ENCODE measurements at places on chromosomes 2 and 18.
A peak's percentile ranks its signal among the peaks of the same experiment; 100 is the strongest.

- no peak for DNase-seq
Observed at GRCh38 chr2:197498937-197499593, 575 bp downstream of the HSPD1 start.

- DNase-seq: no peak
Observed at GRCh38 chr2:64876137-64876647, 113.0 kb upstream of the SLC1A4 start.

- no peak for DNase-seq
Observed at GRCh38 chr2:220043155-220043989, 415.9 kb downstream of the SLC4A3 start.

GRCh38 chr2:164777847-164778461 lies 63.7 kb downstream of the COBLL1 start:
- no peak for DNase-seq

DNA sequence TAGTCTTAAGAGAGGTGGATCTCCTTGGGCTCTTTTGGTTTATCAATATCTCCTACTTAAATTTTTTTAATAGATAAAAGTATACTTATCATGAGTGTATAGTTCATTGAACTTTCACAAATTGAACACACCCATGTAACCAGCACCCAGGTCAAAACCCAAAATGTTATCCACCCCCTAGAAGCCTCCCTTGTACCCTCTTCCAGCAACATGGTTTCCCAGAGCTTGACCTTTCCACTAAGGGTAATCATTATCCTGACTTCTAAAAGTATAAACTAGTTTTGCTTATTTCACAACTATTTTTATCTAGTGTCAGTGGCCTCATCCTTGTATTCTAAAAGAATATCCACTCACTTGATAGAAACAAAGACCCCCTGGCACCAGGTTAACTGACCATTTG lies 106.8 kb downstream of the MDH1 start:
- DNase-seq: no peak

DNA sequence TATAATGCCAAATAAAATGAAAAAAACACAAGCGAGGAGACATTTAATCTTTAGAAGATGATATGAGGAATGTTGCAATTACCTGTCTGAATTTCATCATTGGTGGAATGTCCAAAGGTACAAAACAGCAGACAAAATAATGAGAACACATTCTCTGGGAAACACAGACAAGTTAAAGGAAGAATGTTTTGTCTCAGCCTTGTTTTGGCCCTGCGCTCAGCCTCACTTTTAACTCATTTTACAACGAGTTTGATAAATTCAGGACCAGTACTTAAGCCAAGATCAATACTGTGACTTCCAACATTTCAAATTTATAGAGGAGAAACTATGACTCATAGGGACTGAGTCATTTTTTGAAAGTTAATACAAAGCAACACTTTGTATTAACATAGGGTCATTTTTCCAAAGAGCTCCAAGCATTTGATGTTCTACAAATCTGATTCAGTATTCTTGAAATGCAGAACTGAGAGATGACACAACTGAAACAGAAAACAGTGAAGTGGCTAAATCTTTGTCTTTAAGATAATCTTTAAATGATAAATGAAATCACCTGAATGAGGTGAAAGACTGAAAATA lies 833.2 kb upstream of the CHAC2 start:
- no peak for DNase-seq

GRCh38 chr2:21372654-21373053 lies 248.9 kb downstream of the TDRD15 start:
- DNase-seq: peak; percentile 52

- no peak for DNase-seq
Observed at GRCh38 chr2:179692043-179692442, 169.4 kb downstream of the ZNF385B start.

DNA sequence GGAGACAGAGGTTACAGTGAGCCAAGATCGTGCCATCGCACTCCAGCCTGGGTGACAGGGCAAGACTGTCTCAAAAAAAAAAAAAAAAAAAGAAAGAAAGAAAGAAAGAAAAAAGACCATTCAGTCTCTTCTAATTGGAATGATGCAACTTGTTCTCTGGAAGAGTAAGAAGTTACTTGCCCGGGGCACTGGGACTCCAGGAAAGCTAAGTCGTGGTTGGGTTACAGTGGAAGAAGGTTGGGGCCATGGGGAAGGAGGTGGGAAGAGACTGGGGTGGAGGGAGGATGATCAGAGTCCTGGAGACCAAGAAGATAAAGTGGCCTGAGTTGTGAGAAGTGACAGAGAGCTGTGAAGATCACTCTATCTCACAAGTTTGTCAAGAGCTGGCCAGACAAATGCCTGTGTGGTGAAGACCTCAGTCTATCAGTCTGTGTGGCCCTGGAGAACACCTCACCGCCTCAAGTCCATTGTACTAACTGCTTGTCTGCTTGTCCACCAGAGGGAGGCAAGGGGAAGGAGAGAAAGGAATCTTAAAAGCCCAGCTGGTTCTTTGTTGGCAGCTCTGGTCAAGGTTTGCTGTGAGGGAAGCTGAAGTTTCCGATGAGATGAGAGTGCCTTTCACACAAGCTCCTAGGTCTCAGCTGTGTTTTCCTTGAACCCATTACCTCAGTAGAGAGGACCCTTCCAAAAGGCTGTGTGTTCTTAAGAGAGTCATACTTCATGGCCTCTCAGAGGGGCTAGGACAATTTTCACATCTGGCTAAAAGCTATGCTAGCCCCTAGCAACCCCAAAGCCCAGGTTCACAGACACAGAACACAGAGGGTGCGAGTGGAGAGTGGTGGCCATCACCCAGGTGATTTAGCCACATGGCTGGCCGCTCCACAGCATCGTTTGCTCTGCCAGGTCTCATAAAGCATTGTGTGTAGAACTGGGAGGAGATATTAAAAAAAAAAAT lies 72.0 kb upstream of the TMEM178A start:
- DNase-seq: no peak

- no peak for DNase-seq
Observed at GRCh38 chr2:188776634-188777033, 197.5 kb upstream of the COL3A1 start.

DNA sequence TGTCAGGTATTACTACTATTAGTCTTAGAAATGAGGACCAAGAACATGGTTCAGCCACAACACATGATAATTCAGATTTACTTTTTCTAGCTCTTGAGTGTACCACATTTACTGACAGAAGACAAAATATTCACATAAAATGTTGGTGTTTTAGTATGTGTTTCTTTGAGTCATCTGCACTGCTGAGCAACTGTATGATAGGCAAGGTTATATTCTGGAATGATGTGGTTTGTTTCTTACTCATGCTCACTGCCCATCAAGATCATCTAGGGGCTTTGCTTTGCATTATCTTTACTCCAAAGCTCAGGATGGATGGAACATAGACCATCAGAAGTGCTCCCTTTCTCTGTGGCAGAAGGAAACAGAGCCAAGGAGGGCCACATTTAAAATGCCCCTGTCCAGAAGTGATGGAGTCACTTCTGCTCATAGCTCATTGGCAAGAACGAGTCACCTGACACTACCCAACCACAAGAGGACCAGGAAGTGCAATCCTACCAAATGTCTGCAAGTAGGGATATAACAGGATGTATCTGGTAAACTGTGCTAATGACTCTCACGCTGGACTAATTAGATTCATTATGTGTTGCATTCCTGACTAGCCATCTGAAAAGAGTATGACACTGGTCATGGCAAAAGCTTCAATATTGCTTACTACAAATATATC lies 81.5 kb downstream of the DIS3L2 start:
- no peak for DNase-seq
